K562 (cell line): ENCODE measurements at places on chromosomes 6 and 20.
A peak's percentile ranks its signal among the peaks of the same experiment; 100 is the strongest.

DNA sequence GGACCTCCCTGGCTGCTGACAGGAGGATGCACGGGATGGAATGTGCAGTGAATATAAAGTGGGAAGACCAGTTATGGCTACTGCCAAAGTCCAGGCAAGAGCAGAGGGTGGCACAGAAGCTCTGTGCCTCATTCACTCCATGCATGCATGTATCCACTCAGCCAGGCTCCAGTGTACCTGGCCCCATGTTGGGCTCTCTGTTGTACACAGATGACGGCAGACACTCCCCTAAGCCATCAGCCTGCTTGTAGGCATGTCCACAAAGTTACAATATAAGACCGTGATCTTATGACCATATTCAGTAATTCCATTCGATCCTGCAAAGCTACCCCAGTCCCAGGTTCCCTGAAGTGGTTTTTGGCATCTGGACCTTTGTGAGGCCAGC, 116.8 kb downstream of the PREX1 start:
- DNase-seq, result no peak

DNA sequence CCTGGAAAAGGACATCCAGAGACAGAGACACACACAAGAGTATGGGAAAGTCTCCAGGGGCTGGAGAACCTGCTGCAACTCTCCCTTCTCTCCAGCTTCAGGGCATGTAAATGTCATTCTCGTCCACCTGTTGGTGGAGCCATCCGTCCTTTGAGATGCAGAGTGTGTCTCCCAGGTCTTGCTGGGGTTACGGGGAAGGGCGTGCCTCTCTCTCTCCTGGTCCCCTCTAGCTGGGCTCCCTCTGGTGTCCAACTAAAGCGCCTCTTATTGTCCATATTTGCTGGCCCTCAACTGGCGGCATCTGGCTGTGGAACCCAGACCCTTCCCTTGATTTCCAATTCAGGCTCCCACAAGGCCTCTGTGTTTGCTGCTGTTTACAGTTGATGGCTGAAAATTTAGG, 244.1 kb downstream of the BMP7 start:
- peak; percentile 23 for DNase-seq

DNA sequence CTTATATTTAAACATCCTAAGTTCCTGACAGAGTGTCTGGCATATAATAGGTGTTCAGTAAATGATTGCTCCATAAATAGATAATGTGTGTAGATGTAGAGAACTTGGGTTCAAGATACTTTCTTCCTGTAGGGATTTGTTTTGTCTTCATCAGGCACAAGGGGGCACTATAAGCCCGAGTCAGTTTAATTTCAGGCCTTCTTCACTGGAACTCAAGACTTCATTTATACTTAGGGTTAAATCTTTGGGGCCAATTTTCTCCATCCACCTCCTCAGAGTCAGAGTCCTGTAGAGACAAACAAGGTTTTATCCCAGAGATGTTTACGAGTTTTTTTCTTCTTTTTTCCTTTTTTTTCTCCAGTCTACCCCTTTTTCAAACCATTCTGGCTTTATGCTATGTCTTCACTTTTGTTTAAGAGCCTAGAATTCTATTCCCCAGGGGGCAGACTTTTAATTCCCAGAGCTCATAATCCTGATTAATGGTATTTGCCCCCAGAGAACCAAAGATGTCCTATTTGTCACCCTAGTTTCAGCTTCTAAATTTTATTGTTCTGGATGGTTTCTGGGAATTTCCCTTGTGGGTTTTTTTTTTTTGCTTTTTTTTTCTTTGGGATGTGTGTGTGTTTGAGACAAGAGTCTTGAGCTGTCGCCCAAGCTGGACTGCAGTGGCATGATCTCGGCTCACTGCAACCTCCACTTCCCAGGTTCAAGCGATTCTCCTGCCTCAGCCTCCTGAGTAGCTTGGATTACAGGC, 88.4 kb downstream of the HFE start:
- peak; percentile 74 for DNase-seq

- DNase-seq, result no peak
Measured at GRCh38 chr20:46652699-46653098, 1.4 kb upstream of the SLC13A3 start.
